ENCODE measurements at places on chromosomes 4 and X.

GRCh38 chr4:71095545-71095944 lies 102.1 kb downstream of the DCK start:
- no peak for DNase-seq

GRCh38 chr4:181157647-181158046 lies 1085.6 kb upstream of the TENM3 start:
- no peak for DNase-seq

DNA sequence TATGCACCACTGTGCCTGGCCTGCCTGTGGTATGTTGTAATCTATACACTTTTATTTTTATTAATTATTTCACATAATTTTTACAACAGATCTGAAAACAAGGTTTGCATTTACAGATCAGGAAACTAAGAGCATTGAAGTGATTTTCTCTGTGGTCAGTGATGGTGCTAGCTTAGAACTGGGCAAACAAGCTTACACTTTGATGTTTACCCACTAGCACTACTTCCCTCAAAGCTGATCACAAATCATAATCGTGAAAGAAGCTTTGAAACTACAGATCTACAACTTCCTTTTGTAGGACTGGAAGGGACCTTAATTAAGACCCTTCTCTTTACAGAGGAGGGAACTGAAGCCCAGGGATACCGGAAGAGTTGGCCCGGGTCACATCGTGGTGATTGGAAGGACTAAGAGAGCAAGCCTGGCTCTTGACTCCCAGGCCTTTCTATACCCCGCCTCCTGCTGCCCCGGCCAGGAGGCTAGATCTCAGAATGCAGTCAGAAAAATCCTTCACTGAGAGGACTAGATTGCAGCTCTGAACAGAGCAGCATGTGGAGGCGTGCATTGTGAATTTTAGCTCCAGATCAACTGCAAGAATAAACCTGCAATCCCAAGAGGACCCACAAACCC lies 93.7 kb upstream of the ZNF827 start:
- no peak for DNase-seq

- no peak for DNase-seq
These were observed 328.3 kb downstream of the KLHL13 start for GRCh38 chrX:117788339-117788738.

- DNase-seq = no peak
These were observed 25.3 kb downstream of the STARD8 start for GRCh38 chrX:68672581-68673318.

DNA sequence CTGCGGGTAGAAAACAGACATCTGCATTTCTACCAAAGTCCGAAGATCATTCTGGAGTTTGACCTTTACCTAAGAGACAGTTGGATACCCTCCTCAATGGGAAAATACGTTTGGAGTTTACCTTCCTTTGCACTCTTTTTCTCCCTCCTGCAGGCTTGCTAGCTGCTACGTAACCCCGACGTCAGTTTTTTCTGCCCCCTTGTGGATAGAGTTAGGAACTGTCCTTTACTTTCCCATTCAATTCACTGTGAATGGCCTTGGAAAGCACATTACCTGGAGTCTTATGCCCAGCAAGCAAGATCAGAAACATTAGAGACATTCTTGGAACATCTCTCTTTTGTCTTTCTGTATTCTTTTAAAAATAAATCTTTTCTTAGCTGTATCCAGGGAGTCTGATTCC lies 250.7 kb downstream of the NAP1L3 start:
- DNase-seq = no peak

DNA sequence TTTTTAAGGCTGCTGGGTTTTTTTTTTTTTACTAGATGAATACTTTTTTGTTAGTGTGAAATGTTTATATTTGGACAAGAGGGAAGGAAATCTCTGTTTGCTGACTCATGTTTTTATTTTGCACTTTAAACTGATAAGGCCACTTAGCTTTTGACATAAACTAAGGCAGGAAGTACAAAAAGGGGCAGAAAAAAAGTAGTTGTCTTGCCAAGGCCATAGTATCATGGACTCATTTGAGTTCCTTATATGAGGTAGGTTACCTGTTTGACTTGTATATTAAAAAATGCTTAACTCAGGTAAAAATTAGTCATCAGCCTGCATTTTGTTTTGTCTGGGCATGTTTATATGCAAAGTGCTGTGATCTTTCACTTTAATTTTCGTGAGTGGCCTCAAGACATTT lies 26.0 kb downstream of the SMAD1 start:
- DNase-seq = no peak

- DNase-seq = no peak
These were observed 7.4 kb upstream of the HNRNPD start for GRCh38 chr4:82381235-82381634.

- DNase-seq = no peak
These were observed 12.9 kb downstream of the DDX53 start for GRCh38 chrX:23012636-23013035.

GRCh38 chrX:74923942-74924448 lies 1.3 kb downstream of the NEXMIF start:
- no peak for DNase-seq

DNA sequence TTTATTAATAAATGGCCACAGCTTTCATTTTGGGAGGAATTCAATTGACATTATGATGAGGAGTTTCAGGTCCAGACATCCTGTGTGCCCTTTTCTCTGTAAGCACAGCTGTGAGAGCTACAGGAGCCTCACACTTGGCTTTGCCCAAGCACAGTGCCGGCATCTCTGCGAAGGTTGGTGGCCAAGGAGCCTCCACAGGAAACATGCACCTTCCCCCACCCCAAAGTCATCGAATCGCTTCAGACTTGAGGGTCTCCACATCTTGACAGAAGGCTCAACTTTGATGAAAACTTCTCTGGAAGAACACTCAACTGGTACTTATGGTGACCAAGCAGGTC lies 100.0 kb downstream of the SYNPO2 start:
- no peak for DNase-seq

DNA sequence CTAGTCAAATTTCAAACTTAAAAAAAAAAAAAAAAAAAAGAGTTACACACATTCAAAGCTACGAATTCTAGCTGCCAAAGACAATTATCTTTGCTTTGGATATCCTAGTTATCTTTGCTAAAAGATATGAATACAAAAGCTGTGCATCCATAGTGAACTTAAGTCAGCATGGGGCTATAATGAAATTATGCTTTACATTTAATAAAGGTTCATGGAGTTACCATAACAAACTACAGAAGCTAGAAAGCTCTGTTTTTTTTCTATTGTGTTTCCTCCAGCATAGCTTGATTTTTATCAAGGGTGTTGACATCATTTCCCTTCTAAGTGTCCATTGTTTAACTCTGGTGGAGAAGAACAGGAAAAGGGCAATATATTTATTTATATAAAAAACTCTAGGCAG lies 234.1 kb downstream of the ANKRD50 start:
- no peak for DNase-seq

GRCh38 chr4:11355226-11355625 lies 73.5 kb downstream of the HS3ST1 start:
- DNase-seq = no peak

GRCh38 chrX:26262121-26262523 lies 46.2 kb downstream of the MAGEB5 start:
- no peak for DNase-seq

GRCh38 chrX:139058831-139059495 lies 347.4 kb upstream of the FGF13 start:
- DNase-seq = peak; percentile 3

DNA sequence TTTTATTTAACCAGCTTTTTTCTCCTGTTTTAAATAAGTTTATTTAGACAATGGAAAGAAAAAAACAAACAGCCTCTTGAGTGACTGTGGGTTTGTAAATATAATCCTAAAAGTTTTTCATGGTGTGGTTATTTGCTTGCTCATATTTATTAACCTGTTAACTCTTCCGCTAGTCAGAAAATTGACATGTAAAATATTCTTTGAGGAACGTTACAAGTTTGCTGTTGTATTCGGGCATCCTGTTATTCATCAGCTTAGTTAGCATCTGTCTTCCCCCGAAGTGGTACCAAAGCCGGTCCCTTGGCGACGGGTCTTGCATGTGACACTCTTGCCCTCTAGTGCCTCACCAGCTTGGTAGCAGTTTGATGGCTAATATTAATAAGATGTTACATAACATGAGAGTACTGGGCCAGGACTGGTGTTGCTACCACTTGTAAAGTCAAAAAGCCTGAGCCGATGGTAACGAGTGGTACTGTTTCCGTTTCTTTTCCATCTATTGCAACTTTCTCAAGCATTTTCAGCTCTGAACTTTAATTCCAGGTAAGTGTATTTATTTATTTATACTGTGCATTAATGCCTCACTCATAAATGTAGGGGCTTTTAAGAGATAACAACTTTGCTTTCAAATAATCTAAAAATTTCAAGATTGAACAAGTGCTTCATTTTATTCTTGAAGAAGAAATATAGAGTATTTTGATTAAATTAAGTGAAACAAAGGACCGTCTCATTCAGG lies at the start of gene NDST3:
Gene NDST3 (plus strand): TSS at position 434 of the 733 bp plus-strand sequence. CDS start 19,425 bp downstream, outside the sequence.
- peak; percentile 42 for DNase-seq

DNA sequence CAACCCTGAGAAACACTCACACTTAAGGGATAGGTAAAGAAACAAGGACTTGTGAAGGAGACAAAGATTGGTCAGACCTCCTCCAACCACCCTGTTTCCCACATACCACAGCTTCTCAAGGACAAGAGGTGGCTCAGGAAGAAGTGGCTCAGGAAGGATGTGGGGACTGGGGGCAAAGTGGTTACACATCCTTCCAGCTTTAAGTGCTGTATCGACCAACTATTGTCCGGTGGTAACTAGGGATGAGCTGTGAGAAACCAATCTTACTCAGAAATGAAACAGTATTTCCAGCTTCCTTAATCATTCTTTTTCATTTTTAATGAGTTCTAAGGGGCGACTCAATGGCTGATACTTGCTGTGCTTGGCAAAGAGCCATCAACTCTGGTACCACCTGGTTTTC lies 8.5 kb upstream of the LHFPL1 start:
- DNase-seq = no peak

- DNase-seq = no peak
These were observed 828.3 kb downstream of the TECRL start for GRCh38 chr4:63580796-63581475.

DNA sequence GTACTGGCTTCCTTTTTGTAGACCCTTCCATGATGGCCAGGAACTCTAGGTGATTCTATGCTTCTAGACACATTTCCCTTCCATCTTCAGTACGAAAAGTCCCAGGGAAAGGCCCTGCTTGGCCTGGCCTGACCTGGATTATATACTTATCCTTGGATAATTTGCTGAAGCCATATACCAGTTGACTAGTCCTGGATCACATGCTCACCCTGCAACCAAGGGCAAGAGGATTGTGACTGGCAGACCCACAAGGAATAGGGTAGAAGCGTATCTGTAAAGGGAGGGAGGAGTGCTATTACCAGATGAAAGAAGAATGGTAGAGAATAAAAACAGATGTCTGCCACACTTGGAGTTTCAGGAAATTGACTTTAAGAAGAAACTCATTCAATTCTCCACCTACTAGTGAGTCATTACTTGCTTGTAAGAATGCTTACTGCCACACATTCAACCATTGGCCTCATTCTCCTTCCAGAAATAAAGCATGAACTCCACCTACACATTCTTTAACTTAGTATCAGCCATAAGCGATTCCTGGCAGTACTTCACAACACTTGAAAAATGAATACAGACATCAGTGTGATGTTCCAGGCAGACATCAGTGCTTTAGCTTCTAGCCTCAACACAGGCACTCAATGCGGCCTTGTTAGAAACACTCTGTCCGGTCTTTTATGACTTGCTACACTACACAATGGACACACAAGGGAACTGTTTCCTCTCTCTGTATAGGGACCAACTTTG lies 141.8 kb downstream of the CBR4 start:
- no peak for DNase-seq

DNA sequence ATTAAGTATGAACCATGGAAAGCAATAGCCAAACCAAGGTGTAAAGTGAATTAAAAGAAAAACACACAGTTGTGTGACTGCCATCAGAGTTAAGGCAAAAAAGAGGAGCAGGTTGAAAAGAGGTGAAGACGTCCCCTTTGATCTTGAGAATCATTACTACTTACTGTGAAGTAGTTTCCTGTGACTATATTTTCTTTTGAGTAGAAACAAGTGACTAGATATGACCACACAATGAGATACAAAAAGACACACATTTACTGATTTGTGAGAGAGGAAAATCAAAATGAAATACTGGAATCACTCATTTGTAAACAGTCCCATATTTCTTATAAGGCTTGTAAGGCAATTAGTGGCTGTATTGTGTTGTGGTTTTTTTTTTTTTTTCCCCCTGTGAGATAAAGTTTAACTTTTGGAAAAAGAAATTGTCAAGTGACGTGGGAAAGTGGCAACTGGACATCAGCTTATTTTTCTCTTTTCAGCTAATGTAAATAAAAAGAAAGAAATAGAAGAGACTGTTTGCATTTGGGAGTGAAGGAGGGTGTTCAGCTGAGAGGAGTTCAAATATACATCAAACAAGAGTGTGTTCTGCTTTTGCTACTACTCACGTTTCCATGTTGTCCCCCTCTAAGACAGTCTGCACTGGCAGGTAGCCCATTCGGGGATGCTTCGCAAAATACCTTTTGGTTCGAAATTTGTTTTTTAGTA lies 106.4 kb upstream of the FTHL17 start:
- no peak for DNase-seq

DNA sequence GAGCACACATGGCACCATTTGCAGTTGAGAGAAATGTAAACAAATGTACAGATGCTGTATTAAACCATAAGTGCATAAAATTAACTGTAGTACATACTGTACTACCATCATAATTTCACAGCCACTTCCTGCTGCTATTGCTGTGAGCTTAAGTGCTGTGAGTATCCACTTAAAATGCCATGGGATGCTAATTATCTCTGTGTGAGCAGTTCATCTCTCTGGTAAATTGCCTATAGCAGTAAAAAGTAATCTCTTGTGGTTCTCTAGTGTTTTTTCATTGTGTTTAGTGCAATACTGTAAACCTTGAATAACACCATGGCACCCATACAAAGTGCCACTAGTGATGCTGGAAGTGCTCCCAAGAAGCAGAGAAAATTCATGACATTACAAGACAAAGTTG lies 9.9 kb upstream of the SCOC start:
- no peak for DNase-seq

- DNase-seq = peak; percentile 2
These were observed at the start of gene MBNL3 for GRCh38 chrX:132488819-132489577. Gene MBNL3, minus strand, starts transcription at chrX:132489038. Its CDS starts 49,427 bp downstream, at chrX:132439611.

- no peak for DNase-seq
These were observed 46.4 kb upstream of the TBC1D9 start for GRCh38 chr4:140802591-140802990.

- DNase-seq = no peak
These were observed 82.6 kb downstream of the LUZP4 start for GRCh38 chrX:115372152-115372551.

DNA sequence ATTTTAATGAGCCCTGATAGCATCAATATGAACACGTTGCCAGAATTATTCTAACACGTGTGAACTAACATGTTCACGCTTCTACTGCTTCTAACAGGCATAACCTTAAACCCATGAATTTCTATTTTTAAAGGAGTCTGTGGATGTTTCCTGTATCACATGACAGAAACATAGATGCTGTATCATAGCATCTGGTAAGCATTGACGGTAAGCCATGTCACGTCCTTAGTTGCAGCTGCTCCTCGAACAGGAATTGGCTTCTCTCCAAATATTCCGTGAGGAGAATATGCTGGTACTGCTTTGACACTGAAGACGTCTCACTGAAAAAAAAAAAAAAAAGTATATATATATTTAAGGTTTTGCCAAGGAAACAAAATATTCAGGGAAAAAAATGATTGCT lies 105.1 kb upstream of the MXRA5 start:
- no peak for DNase-seq

GRCh38 chrX:41335198-41335957 lies 1.4 kb downstream of the DDX3X start:
- DNase-seq = no peak

GRCh38 chr4:89411539-89412309 lies 104.1 kb upstream of the GPRIN3 start:
- no peak for DNase-seq

GRCh38 chr4:138310991-138311390 lies 68.8 kb upstream of the SLC7A11 start:
- no peak for DNase-seq
